ENCODE measurements at places on chromosomes 11 and 22.

DNA sequence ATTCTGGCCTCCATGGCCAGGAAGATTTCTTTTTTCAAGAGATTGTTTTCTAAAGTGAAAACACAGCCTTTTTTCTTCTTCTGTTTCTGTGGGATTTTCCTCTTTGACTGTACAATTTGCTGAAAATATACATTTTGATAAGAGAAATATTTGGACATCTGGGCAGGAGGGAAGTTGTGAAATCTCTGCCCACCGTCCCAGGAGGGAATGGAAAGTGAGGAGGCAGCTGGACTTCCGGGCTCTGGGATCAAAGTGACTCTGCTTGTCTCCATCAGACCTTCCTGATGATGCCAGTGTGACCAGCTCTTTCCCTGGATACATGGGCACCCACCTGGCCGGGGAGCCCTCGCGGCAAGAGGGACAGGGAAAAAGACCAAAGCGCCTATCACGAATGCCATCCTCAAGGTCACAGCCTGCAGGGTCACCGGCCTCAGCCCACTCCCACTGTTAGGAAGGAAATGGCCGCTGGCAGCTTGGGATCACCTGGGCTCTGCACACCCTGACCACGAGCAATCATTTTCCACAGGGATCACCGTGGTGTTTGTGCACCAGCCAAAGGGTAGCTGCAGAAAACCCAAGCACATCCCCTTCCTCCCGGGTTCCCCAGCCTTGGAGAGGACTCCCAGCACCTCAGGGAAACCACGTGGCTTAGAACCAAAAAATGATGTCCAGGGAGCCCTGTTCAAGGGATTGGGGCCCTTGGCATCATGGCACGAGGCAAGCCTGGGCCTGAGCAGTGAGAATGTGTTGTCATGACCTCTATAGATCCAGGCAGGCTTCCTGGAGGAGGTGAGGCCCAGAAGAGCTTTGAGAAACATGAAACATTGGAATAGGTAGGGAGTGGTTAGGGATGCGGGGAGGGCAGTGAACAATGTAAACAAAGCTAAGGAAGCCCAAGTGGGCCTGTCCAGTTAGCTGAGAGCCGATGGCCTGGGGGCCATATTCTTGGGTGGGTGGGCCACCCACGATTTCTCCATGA lies 29.1 kb upstream of the CCND1 start:
- no peak for DNase-seq

GRCh38 chr11:74687237-74688023 lies 43.8 kb downstream of the CHRDL2 start:
- no peak for DNase-seq

GRCh38 chr11:61115498-61116224 lies 13.4 kb downstream of the CD5 start:
- no peak for DNase-seq

- no peak for DNase-seq
These were observed 13.4 kb downstream of the TUG1 start for GRCh38 chr22:30982512-30982911.

GRCh38 chr11:28086569-28086968 lies 21.4 kb downstream of the KIF18A start:
- DNase-seq = no peak

GRCh38 chr11:35911013-35911412 lies 32.8 kb upstream of the LDLRAD3 start:
- no peak for DNase-seq

DNA sequence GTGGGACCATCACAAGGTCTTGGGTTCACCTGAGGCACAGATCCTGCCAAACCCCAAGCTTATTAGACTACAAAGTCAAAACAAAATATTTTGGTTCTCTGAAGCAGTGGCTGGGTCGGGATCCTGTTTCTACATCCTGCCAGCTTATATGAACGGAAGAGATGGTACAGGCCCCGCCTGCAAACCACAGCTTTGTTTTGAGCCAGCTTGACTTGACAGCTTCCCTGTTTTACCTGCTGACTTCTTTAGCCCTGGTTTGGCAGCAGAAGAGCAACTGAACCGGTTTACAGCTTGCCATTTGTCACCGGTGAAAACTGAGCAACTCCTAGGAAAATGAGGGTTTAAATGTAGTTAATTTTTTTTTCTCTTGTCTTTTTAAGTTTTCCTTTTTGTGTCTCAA lies 11.4 kb downstream of the PACS1 start:
- DNase-seq = no peak

- DNase-seq = no peak
These were observed 384.5 kb downstream of the AASDHPPT start for GRCh38 chr11:106461839-106462545.

DNA sequence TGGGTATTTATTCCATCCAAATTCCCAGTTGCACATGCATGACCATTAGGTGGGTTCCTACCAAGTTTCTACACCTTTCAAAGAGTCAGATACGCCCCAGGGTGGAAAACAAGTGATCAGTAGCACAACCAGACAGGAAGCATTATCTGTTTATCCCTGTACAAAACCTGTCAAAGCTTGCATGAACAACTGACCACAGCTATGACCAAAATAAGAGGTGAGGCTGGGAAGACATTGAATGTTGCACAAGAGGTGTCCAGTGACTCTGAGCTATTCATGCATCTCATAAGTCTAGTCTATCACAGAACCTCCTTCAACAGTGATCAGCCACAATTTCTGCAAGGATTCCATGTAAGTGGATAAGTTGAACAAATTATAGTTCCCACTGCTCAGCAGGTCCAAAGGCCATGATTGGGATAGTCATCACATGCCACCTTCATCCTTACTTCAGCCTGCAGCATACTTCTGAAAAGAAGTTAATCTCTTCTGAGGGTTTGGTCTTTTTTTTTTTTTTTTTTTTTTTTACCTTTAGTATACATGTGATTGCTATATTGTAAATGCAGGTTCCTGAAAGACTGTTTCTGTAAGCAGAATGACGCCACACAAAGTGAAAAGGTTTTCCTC lies 28.0 kb upstream of the TMEM45B start:
- DNase-seq = peak; percentile 45

- no peak for DNase-seq
These were observed 2.6 kb upstream of the SART1 start for GRCh38 chr11:65958774-65959420.

DNA sequence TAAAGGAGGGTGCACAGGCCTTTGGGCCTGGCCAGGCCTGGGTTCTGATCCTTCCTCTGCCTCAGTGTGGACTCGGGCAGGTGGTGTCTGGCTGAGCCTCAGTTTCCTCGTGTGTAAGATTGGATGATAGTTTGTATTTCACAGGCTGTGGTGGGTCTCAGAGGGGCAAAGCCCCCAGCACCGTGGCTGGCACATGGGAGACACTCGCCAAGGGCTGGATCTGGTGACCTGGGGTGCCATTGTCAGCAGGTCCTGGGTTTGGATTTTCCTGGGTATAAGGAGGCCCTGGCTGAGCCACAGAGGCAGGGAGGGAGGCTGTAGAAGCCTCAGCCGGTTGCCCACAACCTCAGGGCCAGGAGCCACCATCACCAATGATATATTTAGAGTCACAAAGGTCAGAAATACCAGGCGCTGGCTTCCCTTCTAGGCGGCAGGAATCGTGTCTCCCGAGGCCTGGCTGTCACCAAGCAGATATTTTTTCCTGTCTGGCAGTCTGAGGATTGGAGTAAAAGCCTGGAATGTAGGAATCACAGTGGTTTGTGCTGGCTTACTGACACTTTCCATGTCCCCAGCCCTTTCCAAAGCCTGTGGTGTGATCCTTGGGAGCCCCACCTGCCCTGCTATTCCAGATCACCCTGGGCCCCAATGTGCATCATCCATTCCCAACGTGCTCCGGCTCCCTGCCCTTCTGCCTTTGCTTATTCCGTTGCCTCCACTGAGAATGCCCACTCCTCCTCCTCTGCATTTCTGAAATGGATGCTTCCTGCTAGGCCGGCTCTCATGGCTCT lies 15.6 kb downstream of the KCNC1 start:
- no peak for DNase-seq

DNA sequence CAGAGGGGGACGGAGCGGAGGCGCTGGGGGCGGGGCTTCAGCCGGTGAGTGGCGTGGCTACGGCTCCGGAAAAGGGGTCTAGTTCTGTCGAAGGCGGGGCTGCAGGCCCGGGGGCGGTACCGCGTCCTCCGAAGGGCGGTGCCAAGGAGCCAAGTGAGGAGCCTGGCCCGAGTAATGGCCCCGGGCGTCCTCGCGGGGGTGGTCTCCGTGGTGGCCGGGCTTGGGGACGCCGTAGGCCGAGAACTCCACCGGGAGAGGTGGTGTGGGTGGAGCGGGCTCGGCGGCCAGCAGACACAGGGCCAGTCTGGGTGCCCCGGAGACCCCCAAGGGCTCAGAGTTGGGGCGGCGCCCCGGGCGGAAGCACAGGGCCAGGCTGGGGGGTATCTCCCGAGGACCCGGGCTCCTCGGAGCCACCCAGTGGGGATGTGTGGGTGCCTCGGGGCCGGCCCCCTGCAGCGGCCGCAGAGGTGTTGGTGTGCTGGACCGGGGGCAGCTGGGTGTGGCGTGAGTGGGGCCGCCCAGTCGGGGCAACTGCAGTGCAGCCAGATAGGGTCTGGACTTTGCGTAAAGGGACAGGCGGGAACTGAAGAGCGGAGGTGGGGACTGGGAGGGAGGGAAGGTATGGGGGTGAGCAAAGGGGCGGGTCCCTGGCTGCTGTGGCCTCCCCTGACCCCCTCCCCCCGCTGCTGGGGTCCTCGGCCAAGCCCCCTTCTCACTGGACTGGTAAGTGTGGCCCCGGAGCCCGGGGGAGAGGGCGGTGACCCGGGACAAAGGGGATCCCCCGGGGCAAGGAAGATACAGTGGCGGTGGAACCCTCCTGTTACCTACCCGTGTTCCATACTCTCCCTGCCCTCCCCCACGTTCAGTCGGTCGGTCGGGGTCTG lies 838 bp downstream of the FKBP2 start:
- DNase-seq = peak; percentile 82

DNA sequence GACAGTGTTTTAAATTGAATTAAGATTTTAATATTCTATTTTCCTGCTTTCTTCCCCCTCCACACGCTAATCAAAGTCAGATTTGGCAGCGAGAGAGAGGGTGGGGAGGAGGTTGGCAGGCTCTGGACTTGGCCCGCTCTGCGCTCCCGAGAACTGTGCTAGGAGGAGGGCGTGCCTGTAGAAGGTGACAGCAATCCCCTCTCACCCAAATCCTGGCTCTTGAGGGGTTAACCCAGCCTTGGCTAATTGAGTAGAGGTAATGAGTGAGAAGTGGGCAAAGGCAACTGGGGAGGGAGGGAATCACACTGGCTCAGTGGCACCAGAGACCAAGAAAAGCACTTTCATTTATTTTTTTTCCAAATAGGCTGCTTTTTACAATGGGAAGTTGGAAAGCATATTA lies 42.2 kb downstream of the BUD13 start:
- no peak for DNase-seq

DNA sequence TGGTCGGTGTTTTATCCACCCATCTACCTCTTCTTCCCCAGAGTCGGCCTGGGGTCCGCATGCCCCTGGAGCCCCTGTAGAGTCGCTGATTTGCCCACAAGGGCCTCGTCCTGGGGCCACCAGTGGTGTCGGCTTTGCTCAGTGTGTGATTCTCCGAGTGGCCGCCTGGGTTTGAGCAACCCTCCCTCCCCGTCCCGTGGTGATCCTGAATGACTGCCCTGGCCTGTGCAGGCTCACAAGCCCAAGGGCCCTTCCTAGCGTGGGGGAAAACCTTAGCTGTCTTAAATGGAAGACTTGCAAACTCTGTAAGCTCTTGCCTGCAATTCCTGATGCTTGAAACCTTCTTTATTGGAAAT lies 128.3 kb downstream of the OSBP2 start:
- no peak for DNase-seq

DNA sequence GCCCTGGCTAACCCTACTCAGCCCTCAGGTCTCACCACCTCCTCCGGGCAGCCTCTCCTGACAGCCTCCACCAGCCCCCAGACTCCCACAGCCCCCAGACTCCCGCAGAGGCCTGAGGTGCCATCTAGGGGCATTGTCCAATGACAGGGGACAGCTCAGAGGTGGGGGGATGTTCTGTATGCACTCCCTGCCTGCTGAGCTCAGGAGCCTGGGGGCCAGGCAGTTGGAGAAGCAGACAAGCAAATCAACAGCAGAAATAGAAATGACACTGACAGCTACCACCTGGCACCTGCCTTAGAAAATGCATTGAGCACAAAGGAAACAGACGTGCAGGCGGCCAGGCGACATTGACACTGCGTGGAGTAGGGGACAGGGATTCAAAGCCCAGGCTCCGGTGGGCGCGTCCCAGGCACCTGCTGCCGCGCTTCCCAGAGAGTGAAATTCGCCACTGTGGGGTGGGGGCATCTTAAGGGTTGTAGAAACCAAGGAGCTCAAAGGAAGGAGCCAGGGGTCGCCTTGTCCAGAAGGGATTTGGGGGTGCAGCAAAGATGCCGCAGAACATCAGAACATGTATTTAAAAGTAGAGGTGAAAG lies 22.5 kb upstream of the WNT7B start:
- no peak for DNase-seq

GRCh38 chr11:94767701-94768601 lies at the start of gene AMOTL1:
Gene AMOTL1, plus strand, starts transcription at chr11:94768356. Its CDS starts 156 bp downstream, at chr11:94768512.
- DNase-seq = peak; percentile 77

DNA sequence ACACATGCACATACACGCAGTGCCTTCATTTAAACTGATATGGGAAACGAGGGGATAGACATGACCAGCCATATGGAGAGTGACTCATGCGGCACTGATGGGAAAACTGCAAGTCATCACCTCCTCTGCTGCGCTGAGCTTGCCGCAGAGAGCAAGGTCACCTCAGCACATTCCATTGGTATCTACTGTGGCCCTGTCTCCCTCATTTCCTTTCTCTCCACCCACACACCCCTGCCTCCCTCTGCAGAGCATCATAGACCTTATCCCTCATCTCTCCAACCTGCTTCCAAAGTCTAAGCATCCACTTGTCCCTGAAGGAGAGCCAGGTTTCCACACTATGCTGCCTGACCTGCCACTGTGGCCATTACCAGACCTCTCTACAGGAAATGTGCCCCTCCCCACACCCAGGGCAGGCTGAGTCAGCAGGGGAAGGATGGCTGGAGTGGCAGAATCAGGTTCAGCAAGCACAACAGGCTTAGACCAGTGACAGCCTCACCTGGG lies 116.9 kb upstream of the SNX19 start:
- DNase-seq = no peak

GRCh38 chr11:18594999-18595749 lies 4.4 kb upstream of the MISFA start:
- DNase-seq = no peak

GRCh38 chr11:79342236-79342635 lies 98.6 kb downstream of the TENM4 start:
- no peak for DNase-seq

DNA sequence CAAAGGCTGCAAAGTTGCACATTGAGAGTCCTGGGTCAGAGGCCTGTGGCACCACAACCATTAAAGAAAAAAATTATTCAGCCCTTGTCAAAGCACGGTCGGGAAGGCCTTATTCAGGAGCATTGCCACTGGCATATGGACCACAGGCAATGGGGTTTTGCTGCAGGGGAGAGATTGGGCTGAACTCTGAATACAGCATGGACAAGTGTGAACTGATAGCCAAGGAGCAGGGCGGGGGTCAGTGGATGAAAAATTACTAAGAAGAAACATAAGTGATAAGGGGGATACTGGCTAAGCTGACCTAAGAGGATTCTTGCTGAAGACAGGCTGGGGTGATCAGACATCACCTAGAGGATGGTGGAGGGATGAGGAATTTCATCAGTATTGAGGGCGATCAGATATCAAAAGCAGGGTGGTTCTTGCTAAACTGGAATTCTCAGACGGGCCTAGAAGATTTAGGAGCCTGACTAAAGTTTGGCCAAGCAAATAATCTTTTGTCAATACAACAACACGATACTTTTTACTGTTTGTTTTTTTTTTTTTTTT lies 3.3 kb upstream of the DGCR8 start:
- no peak for DNase-seq

- no peak for DNase-seq
These were observed 35.7 kb downstream of the EIF3F start for GRCh38 chr11:8022876-8023275.

- DNase-seq = no peak
These were observed 1512.0 kb downstream of the BRD1 start for GRCh38 chr22:48315439-48316256.
